Esophagus squamous epithelium (tissue), 5 donors: ENCODE measurements at places on chromosomes 11 and 22.

DNA sequence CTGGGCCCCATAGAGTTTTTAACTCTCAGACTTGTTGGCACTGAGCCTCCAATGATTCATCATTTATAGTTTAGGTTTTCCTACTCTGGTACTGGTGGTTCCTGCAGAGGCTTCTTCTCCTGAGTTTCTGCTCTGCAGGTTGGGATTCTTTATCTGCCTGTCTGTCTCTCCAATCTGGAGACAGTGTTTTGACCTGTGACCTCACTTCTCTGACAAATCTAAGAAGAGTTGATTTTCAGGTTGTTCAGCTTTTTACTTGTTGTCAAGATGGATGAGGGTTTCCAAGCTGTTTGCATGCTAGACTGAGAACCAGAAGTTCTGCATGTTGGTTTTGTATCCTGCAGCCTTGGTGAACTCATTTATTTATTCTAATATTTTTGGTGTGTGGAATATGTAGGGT is 63.9 kb downstream of the JAM3 start:
- no peak for DNase-seq

GRCh38 chr11:128772814-128773213 is 78.9 kb downstream of the FLI1 start:
- DNase-seq: no peak

GRCh38 chr11:85643191-85643614 is 4.6 kb upstream of the TMEM126A start:
- no peak for DNase-seq

GRCh38 chr11:2549080-2549479 is 104.3 kb downstream of the KCNQ1 start:
- DNase-seq: no peak

DNA sequence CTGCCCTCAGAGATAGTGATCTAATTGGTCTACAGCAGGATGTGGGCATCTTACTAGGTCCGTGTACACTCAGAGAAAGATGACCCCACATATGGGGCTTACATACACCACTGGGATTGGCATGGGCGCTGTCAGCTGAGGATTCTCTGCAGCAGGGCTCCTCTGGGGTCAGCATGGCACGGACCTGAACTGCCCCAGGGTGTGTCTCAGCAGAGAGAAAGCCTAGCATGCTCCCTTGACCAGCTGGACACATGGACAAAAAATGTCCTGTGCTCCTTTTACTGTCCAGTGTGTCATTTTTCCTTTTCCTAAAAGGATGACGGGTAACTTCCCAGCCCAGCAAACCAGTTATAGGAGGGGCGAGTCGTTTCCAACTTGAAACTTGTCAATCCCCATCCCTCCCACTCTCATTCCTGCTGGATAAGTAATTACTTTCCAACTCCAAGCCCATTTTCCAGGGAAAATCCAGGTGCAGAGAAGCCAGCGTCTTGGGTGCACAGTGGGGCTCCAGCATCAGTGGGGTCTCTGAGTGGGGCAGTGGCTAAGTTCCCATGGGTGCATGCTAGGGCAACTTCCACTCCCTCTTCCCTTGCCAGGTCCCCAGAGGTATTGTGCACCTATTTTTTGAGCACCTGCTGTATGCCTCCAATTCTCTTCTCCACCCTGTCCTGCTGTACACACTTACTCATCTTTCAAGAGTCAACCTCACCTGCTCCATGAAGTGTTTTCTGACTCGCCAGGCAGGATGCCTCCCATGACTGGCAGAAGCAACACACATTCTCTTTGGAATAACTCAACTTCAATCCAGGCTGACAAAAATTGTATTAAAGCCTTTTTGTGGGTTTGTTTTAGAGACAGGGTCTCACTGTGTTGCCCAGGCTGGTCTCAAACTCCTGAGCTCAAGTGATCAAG is 5.0 kb downstream of the VSTM5 start:
- DNase-seq: no peak

DNA sequence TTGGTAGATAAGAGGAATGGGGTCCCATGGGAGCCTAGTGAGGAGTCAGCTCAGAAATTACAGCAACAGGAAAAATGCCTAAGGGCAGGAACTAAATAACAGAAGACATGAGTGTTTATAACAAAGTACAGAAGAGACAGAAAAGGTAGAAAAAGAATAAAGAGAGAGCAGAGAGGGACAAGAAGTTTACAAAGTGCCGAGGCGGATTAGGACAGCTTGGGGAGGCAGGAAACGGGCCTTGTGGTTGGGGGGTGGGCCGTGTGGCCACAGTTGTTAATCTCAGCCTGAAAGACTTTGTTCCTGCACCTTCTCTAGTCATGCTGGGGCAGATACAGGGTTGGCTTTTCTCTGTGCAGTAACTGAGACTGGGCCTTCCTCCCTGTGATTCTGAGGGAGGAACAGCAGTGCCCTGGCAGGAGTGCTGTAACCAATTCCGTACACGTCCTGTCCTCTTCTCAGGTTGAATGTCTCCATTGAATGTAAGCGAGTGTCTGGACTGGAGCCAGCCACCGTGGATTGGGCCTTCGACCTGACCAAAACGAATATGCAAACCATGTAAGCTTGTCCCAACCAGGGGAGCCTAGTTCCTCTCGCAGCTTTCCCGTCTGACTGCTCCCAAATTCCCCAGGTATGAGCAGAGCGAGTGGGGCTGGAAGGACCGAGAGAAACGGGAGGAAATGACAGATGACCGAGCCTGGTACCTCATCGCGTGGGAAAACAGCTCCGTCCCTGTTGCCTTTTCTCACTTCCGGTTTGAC is 13.2 kb downstream of the NAA40 start:
- no peak for DNase-seq

GRCh38 chr22:30201945-30202344 is 44.6 kb downstream of the LIF start:
- no peak for DNase-seq

GRCh38 chr22:31068970-31069369 is 12.1 kb upstream of the SMTN start:
- no peak for DNase-seq

GRCh38 chr11:130181295-130182272 is 22.0 kb downstream of the ST14 start:
- no peak for DNase-seq

- no peak for DNase-seq
Measured at GRCh38 chr11:67268081-67268961, 2.0 kb downstream of the GRK2 start.

- no peak for DNase-seq
Measured at GRCh38 chr22:49879871-49880270, 26.2 kb downstream of the ZBED4 start.

DNA sequence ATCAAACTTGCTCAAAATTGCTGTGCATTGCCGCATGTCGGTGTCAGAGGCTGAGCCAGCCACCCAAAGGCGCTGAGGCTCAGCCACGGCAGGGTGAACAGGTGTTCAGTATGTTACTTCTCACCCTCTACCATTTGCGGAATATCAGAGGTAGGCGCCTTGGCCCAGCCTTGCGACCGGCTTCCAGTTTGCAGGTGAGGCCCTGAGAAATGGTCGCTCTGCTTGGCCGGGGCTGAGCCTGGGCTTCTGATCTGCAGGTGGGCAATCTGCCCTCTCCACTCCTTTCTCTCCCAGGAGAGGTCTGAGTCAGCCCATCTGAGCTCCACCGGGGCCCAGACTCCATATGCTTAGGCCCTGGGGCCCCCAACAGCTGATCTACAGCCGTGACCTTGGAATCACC is 71.0 kb downstream of the RPS6KA4 start:
- DNase-seq: no peak

GRCh38 chr11:27215471-27216269 is 147.3 kb downstream of the CCDC34 start:
- DNase-seq: no peak
